Progenitor cell of endocrine pancreas (in vitro differentiated cells): ENCODE measurements at places on chromosomes 7 and 10.

- DNase-seq: no peak
Observed at GRCh38 chr7:109003742-109004141, 434.1 kb downstream of the DNAJB9 start.

GRCh38 chr7:22610951-22611757 is 111.2 kb upstream of the STEAP1B start:
- no peak for DNase-seq

DNA sequence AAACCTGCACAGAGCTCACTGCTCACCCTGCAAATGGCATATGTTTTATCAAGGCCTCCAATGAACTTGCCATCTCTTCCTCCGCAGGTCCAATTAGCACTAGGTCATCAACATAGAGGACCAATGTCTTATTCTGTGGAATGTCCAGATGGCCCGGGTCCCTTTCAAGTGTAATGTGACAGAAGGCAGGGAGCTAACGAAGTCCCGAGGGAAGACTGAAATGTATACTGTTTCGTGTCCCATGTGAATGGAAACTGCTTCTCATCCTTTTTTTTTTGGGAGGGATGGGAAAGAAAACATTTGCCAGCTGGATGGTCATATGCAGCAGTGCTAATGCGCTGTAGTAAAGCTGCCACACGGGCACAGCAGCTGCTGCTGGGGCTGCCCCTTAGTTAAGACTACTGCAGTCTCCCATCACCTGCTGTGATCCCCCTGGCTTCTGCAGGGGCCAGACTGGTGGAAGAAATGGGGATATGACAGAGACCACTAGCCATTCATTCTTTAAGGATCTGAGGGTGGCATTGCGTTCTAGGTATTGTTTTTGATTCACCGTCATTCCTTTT is 61.7 kb upstream of the CCNY start:
- no peak for DNase-seq

DNA sequence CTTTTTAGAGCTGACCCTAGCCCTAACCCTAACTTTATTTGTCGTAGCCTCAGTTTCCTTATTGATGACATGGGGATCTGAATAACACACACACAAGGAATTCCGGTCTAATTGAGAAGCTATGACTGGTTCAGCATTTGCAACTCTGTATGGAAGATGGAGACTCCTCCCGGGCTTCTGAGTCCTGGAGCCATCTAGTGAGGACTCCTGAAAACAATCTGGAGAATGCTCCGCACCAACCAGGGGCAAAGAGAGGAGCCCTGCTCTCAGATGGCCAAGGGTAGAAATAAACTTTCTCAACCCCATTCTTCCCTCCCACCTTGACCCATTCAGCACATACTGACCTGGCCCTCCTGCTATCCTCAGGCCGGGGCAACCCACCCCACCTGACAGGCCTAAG is 26.4 kb downstream of the MBL2 start:
- no peak for DNase-seq

DNA sequence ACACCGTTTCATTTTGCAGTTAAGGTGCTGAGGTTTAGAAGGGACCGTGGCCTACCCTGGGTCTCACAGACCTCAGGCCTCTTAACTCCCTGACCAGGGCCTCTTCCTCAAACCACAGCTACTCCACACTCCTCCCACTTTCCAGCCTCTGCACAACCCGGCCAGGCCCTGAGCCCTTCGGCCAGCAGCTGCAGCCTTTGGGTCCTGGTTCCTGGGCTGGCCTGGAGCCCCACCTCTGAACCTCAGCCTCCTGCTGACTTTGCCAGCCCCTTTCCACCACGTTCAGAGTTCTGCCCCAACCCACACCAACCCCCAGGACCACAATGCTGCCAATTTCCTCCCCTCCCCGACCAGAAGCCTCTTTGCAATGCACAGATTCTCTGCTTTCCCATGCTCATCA is 84.1 kb downstream of the VOPP1 start:
- no peak for DNase-seq

DNA sequence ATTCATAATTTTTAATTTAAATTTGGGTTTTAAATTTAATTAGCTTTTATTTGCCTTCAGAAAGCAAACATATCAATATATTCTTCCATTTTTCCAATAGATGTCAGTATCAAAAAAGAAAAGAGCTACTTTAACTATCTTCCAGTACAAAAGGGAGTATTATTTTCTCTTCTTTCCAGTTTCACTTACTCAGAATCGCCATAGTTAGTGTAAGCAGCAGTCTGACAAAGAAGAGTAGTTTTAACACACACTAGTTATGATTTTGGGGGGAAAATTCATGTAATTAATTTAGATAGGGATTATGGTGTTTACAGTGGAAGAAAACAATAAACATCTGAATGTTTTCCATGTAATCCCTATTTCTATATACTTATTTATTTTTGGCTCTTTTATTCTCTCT is 272.6 kb upstream of the DGKB start:
- DNase-seq: no peak

- no peak for DNase-seq
Observed at GRCh38 chr7:98278936-98279335, 2.5 kb upstream of the BRI3 start.

DNA sequence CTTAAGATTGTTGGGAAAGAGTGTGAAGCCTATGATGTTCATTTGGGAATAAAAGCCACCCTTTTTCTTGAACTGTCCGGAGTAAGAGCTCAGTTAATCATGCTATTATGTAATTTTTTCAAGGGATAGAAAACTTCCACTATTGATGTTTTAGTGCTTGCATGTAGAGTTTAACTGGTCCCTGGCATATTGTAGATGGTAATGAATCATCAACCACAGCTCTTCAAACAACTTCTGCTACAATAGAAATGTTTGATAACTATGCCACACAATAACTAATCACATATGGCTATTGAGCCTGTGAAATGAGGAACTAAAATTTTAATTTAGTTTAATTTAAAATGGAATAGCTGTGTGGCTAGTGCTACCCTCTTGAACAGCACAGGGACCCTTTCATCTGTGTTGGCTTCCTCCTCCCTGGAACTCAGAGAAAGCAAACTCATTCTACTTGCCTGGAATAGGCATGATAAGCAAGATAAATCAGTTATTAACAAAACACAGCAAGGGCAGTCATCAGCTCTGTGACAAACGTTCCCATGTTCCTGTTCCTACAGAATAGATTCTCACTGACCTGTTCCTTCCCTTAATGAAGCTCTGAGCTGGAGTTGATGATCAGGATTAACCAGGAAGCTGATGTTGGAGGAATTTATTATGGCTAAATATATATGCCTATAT is 4.9 kb upstream of the SRI start:
- no peak for DNase-seq

- no peak for DNase-seq
Observed at GRCh38 chr10:4504550-4504949, 321.5 kb upstream of the AKR1E2 start.

DNA sequence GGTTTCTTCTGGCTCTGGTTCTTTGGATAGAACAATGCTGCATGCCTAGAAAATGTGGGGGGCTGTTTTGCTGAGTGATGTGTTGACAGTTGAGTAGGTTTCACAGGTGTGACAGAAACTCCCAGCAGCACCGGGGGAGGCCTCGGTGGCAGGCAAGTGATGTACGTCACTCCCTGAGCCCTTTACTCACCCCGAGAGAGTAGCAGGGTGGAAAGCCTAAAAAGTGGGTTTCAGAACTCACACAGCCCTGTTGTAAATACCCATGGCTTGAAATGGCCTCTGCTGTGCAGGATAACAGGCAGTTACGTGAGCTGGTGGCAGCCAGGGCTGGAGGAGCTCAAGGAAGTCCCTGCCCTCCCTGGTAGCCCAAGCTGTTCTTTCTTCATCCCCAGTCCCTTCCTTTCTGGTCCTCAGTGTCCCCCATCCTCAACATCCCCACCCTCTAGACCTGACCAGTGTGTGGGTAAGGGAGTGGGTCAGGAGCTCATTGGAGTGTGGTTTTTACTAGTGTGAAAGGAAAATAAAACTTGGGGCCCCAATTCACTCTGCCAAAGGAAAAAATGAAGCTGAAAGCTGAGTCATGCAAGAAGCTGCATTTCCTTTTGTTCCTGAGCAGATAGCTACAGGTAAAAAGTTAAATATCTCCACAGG is 258.1 kb downstream of the STK31 start:
- no peak for DNase-seq

GRCh38 chr7:137390076-137390475 is 46.5 kb upstream of the PTN start:
- DNase-seq: no peak

- no peak for DNase-seq
Observed at GRCh38 chr7:127995881-127996215, 35.4 kb downstream of the LRRC4 start.

DNA sequence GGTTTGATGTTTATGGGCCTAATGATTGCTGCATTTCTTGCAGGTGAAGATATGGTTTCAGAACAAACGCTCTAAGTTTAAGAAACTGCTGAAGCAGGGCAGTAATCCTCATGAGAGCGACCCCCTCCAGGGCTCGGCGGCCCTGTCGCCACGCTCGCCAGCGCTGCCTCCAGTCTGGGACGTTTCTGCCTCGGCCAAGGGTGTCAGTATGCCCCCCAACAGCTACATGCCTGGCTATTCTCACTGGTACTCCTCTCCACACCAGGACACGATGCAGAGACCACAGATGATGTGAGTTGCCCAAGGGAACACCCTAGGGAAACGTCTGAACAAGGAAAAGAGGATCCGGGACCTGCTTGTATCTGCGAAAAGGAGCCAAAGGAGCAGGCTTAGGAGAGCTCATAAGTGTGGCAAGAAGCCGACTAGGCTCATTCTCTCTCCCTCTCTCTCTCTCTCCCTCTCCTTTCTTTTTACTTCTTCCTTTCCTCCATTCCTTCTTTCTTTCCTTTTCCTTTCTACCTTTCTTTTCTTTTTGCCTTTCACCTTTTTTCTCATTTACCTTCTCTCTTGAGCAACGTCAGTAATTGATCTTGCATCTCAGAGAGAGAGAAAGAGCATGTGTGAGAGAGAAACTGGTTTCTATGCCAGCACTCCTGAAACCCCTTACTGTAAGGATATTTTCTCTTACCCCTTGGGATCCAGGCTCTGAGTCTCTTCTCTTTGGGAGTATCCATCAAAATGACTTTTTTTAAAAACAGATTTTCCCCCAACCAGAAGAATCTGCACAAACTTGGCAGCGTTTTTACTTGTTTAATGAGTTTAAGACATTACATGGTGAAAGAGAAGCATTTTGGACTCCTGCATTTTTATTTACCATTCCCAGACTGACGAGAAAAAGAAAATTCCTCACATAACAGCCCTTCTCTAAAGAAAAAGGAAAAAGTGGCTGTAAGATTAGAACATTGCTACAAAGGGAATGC is 4.7 kb downstream of the DLX6 start:
- DNase-seq: no peak

DNA sequence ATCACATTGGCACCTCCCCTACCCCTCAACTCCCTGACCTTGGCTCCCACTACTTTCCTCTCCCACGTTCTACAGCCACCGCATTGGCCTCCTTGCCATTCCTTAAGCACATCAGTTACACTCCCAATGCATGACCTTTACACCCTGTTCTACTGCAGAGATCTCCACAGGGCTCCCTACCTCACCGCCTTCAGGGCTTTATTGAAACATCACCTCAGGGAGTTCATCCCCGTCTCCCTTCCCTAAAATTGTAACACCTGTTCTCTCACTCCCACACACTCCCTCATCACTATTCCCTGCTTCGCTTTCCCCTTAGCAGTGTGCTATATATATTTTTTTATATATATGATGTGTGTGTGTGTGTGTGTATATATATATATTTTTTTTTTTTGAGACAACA is 18.5 kb downstream of the CNNM1 start:
- no peak for DNase-seq

- DNase-seq: no peak
Observed at GRCh38 chr7:70775570-70776156, 356.3 kb upstream of the GALNT17 start.
